Mesothelial cell of epicardium (in vitro differentiated cells): ENCODE measurements at places on chromosomes 3 and 15. TPM values are rescaled to one million over a fixed set of nuclear protein-coding genes. Genes with fewer than 3 reads are reported as not detected.

Gene PP2D1
- not detected in 3 replicates for total RNA-seq

- peaks cover 21% of the 10 kb centered on the region for H3K4me1 ChIP-seq
- no peaks in the 10 kb centered on the region for H3K27me3 ChIP-seq
- H3K4me3 ChIP-seq: no peak overlapping the region
- peaks cover 12% of the 10 kb centered on the region for H3K36me3 ChIP-seq
- no peak for DNase-seq
- peak overlapping the region; percentile 50 for H3K27ac ChIP-seq
Measured at GRCh38 chr15:64247906-64248541, 85.2 kb upstream of the PPIB start.

DNA sequence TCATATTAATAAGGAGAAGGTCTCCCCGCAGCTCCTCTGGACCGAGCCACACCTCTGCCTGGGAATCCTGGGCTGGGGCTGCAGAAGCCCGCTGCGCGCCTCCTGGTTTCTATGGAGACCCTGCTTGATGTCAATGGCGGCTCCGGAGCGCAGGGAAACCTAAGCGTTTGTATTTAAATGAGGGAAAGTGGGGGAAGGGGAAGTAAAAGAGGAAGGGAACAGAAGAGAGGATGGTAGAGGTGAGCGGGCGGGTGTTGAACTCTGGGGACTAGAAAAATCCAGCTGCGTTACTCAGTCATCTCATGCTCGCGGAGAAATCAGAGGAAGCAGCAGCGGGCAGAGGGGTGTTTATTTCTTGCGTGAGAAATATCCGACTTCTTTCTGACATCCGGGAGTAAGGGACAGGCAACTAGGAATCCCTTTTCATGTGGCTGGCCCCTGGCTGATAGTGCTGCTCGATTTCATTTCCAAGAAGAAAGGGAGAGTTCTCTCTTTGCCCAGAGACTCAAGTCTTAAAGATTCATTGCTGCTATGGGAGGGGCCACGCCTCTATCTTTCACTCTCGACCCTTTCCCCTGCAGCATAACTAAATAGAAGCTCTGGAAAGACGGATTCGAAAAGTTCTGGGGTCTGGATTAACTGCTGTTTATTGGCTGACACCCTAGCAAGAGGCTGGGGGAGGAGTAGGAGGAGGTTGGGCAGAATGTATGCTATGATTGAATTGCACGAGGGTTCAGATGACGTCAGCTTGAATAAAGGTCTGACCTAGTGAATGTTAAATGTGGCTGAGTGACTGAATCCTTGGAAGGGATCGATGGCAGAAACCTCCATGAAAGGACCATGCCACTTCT lies 110.5 kb upstream of the GAP43 start:
- peak overlapping the region; percentile 78 for H3K4me3 ChIP-seq
- H3K27ac ChIP-seq: peak overlapping the region; percentile 70
- H3K4me1 ChIP-seq: peaks cover 32% of the 10 kb centered on the region
- no peaks in the 10 kb centered on the region for H3K36me3 ChIP-seq

Gene IGSF11
- total RNA-seq: 1.2 to 2.0 TPM (median 1.8 TPM) in 3 replicates

DNA sequence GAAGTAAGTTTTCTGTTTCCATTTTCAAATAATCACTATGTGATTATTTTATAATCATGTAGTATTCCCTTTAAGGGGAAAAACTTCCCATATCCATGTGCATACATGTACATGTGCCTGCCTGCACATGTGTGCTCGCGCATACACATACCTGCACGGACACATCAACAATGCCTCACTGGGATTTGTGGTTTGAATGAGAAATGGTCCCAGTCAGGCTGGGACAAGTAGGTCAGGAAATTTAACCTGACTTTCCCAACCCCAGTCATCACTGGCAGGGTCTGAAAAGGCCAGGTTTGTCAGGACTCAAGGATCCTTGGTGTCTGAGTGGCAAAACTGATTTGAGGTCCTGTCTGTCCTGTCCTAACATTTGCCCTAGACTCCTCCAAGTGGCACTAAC lies 109.3 kb upstream of the MRPS22 start:
- peaks cover 16% of the 10 kb centered on the region for H3K4me1 ChIP-seq
- H3K27ac ChIP-seq: no peak overlapping the region
- H3K27me3 ChIP-seq: peaks cover 29% of the 10 kb centered on the region
- no peak for DNase-seq
- H3K4me3 ChIP-seq: no peak overlapping the region

Gene KLHL40
- total RNA-seq: not detected in 3 replicates

GRCh38 chr3:99644746-99645145 lies 6.4 kb downstream of the COL8A1 start:
- no peak overlapping the region for H3K4me3 ChIP-seq
- peaks cover 5% of the 10 kb centered on the region for H3K4me1 ChIP-seq
- peaks cover 32% of the 10 kb centered on the region for H3K27me3 ChIP-seq

GRCh38 chr3:98583766-98584165 lies 9.6 kb downstream of the CPOX start:
- peaks cover 32% of the 10 kb centered on the region for H3K36me3 ChIP-seq
- no peak for DNase-seq
- no peaks in the 10 kb centered on the region for H3K27me3 ChIP-seq

DNA sequence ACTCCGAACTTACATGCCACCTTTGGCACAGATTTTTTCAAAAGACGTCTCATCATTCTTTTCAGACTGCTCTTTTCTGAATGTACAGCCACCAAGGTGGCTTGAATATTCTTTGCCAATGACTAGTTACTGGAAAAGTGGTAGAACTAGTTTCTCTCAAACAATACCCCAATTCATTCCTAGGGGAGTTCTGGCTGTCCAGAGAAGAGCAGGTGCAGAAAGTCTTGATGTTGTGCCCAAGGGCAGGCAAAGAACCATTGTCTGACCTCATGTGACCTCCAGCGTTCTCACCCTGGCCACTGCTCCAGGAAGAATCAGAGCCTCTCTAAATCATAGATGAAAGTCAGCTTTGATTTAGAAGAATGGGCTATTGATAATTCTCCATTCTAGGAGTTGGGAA lies 5.5 kb downstream of the LMOD3 start:
- no peak overlapping the region for H3K4me3 ChIP-seq
- H3K27ac ChIP-seq: peak overlapping the region; percentile 29
- no peaks in the 10 kb centered on the region for H3K36me3 ChIP-seq
- no peaks in the 10 kb centered on the region for H3K27me3 ChIP-seq
- H3K4me1 ChIP-seq: peaks cover 32% of the 10 kb centered on the region

DNA sequence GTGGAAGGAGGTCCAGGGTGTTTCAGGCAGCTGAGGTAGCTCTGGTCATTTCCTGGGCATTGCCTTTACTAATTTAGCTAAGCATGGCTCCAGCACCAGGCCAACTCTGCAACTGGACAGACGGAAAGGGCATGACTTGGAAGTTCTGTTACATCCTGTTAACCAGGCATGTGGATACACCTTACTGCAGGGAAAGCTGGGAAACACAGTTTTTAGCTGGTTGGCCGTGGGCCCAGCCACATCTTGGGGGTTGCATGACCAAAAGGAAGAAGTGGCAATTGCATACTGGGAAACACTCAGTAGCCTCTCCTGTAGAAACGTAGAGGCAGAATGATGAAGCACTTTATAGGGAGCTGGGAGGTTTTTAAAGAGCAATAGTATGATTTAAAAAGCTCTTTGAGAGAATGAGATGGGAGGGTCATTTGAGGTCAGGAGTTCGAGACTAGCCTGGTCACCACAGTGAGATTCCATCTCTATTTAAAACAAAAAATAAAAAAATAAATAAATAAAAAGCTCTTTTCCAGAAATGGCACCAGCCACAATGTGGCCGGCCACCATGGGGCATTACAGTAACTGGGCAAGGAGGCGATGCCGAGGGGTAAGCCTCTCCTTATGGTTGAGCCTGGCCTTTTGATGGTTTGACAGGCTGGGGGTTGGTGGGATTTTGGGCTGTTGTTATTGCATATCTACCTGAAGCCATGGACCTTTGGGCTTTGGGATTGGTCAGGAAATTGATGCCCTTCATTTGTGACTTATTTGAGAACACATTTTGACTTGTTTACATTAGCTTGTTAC lies 28.6 kb downstream of the TRAK1 start:
- no peak overlapping the region for H3K4me3 ChIP-seq
- H3K27me3 ChIP-seq: no peaks in the 10 kb centered on the region
- no peak for DNase-seq
- H3K36me3 ChIP-seq: peaks cover 4% of the 10 kb centered on the region
- no peak overlapping the region for H3K27ac ChIP-seq

Gene SLC7A14
- total RNA-seq: 5.4 to 6.6 TPM (median 6.5 TPM) in 3 replicates

DNA sequence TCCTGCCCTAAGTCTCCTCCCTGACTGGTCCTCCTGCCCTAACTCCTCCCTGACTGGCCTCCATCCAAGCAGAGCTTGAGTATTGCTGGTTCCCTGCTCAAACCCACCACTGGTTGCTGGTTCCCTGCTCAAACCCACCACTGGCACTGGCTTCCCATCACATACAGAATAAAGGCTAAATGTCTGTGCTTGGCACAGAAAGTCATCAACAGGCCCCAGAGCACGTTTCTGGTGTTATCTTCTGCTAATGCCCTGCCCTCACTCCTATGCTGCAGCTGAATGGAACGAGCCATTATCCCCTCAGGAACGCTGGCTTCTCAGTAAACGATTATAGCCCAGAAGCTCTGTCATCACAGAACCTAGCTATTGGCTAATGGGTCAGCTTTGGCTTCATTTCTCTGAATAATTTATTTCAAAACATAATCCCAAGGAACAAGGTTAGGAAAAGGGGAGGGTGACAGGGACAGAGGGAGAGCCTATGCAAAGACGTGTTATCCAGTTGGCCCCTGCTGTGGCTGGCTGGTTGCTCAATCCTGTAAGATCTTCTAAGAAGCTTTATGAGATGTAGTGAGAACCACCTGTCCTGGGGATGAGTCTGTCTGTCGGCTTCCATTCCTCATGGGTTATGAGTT lies 6.3 kb upstream of the MUC20 start:
- H3K36me3 ChIP-seq: peaks cover 23% of the 10 kb centered on the region
- H3K27me3 ChIP-seq: no peaks in the 10 kb centered on the region
- no peak overlapping the region for H3K4me3 ChIP-seq
- no peak for DNase-seq
- no peak overlapping the region for H3K27ac ChIP-seq

DNA sequence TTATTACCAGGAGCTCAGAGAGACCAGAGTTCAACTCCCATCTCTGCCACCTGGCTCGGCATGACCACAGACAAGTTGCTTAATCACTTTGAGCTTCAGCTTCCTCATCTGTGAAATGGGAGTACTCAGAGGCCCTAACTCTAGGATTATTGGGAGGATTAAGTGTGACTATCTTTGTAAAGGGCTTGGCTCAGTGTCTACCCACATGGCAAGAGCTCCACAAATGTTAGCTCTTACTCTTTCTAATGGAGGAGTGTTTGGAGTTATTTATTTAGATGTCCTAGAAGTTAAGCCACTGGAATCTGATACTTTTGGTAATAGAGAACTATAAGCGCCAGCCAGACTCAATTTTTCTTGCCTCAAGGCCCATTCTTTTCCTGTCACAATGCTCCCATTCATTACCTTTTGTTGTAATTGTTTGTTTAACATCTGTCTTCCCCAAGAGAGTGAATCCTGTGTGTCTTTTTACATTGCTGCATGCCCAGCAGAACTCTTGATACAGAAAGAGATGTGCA lies 12.3 kb upstream of the LMCD1 start:
- peak overlapping the region; percentile 30 for H3K27ac ChIP-seq
- peaks cover 45% of the 10 kb centered on the region for H3K4me1 ChIP-seq
- H3K27me3 ChIP-seq: no peaks in the 10 kb centered on the region
- DNase-seq: no peak

GRCh38 chr3:112366522-112366921 lies 33.6 kb downstream of the CD200 start:
- peaks cover 6% of the 10 kb centered on the region for H3K4me1 ChIP-seq
- H3K27me3 ChIP-seq: no peaks in the 10 kb centered on the region
- no peak overlapping the region for H3K27ac ChIP-seq
- H3K36me3 ChIP-seq: peaks cover 17% of the 10 kb centered on the region

DNA sequence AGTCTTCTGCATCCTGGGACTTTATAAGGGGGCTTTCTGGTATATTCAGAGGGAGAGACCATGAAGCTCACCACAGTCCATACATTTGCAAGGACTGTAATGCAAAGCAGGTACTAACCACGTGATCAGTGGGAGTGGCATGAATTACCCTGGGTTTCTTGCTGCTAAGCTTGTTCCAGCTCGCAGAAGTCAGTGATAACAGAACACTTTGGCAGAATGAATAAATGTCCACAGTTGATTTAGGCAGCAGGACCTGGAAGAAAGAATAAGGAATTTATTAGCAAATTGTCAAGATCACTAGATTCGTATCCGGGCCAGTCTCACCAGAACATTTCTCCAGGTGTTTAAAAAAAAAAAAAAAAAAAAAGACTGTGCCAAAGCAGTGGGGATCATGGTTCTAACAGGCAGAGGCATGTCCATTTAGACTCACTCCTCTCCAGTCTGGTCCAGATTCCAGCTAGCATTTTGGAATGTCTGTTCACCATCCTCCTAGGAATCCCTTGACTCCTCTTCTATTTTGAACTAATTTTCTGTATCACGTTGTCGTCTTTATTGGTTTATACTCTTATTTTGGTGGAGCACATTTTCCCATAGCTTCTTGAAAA lies 24.5 kb downstream of the HHLA2 start:
- no peaks in the 10 kb centered on the region for H3K27me3 ChIP-seq
- no peak overlapping the region for H3K27ac ChIP-seq
- no peaks in the 10 kb centered on the region for H3K36me3 ChIP-seq
- no peak overlapping the region for H3K4me3 ChIP-seq

Gene TGM5
- not detected in 3 replicates for total RNA-seq

GRCh38 chr3:79236496-79236895 lies 531.3 kb downstream of the ROBO1 start:
- H3K36me3 ChIP-seq: no peaks in the 10 kb centered on the region
- no peaks in the 10 kb centered on the region for H3K27me3 ChIP-seq
- H3K27ac ChIP-seq: no peak overlapping the region
- H3K4me1 ChIP-seq: no peaks in the 10 kb centered on the region
- H3K4me3 ChIP-seq: no peak overlapping the region
- no peak for DNase-seq

Gene PATL2
- 0.66 to 1.3 TPM (median 1.1 TPM) in 3 replicates for total RNA-seq

DNA sequence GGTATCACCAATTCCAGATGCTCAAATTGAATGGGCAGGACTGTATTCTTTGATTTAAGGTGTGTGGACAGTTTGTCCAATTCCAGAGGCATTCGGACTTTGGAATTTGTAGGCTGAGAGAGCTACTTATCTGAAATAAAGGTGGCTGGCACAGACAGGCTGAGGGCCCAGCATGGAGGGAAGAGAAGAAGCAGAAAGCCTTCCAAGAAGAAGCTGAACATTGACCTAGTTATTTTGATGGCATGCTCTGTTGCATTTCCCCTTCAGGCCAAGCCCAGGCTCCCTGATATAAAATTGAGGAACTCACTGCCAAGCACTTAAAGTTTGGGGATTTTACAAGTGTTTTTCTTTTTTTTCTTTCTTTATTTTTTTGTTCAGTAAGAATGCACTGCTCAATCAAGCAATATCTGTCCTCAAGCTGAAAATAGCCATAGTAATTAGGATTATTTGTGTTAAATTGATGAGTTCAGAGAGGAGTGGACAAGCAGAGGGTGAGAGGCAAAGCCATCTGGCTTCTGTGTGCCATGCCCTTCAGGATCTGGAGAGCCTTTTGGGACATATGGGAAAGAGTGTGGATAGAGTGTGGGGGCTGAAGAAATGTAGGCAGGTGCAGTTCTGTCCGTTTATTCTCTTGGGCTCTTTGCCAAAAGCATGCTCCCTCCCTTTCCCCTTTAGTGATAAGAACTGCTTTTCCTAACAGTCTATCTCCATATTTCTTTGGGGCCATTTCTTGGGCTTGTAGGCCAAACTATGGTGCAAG lies 148.9 kb downstream of the OXSM start:
- no peak overlapping the region for H3K4me3 ChIP-seq
- H3K4me1 ChIP-seq: no peaks in the 10 kb centered on the region
- no peak overlapping the region for H3K27ac ChIP-seq
- H3K27me3 ChIP-seq: peaks cover 3% of the 10 kb centered on the region
- no peak for DNase-seq

GRCh38 chr3:71264840-71265239 lies 318.7 kb downstream of the FOXP1 start:
- peak overlapping the region; percentile 36 for H3K27ac ChIP-seq
- no peaks in the 10 kb centered on the region for H3K27me3 ChIP-seq
- H3K4me3 ChIP-seq: no peak overlapping the region
- no peak for DNase-seq
- H3K36me3 ChIP-seq: peaks cover 9% of the 10 kb centered on the region
- peaks cover 16% of the 10 kb centered on the region for H3K4me1 ChIP-seq
